ENCODE measurements at places on chromosomes 6 and 20. TPM values are rescaled to one million over a fixed set of nuclear protein-coding genes. Genes with fewer than 3 reads are reported as not detected.

Gene DOK5
- not detected for total RNA-seq

Gene SRMS
- total RNA-seq = not detected

Gene BTNL2
- total RNA-seq = not detected

Gene BTN1A1
- not detected for total RNA-seq

Gene CLIC5
- total RNA-seq = 1.9 TPM

Gene KAT14
- total RNA-seq = 28.1 TPM

Gene CFAP61
- total RNA-seq = not detected

Gene ZNF311
- total RNA-seq = 0.63 TPM

Gene RBPJL
- not detected for total RNA-seq

Gene GRM4
- total RNA-seq = not detected

Gene RSPH4A
- total RNA-seq = 1.3 TPM

Gene LY6G6D
- not detected for total RNA-seq

Gene AKAP12
- not detected for total RNA-seq
